ENCODE measurements at places on chromosomes 7 and 10. TPM values are rescaled to one million over a fixed set of nuclear protein-coding genes. Genes with fewer than 3 reads are reported as not detected.

GRCh38 chr7:158613481-158613880 is 25.9 kb upstream of the PTPRN2 start:
- no peak for DNase-seq

RARRES2 gene
- polyA plus RNA-seq, result 109 TPM

- no peak for DNase-seq
Observed at GRCh38 chr7:98423043-98423442, 22.2 kb upstream of the BAIAP2L1 start.

GRCh38 chr10:90999512-91000172 is 78.8 kb upstream of the ANKRD1 start:
- no peak for DNase-seq

DNA sequence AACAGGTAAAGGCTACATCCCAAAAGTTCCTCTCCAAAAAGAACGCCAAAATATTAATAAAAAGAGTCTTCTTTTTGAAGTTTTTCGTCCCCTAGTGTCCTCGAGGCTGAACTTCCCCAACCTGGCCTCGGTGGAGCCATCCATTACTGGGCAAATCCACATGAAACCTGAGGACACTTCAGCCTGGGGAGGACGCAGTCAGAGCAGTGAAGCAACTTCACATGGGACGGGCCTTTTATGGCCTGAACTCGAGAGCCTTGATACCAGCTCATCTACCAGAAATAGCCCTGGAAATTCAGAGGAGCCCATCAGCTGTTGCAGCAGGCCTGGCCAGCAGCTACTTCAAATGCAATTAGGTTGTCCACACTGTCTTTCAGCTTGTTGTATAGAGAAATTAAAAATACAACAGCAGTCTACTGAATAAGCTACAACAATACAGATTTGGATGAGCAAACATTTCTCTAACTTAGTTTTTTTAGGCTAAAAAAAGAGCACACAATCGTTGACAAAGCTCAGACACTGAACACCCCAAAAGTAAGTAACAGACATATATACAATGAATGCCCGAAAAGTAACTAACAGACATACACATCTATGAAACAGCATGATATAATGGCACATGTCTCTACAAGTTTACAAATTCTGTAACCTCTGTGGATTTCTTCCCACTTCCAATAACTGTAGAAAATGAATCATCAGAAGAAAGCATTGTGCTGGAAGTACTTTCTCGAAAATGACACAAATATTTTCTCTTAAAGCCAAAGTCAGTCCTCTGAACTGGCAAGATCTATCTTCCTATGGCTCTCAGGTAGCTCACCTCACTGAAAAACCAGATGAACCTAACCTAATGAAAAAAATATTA is at the start of gene SVIL:
Gene SVIL (minus strand): TSS at position 208 of the 862 bp plus-strand sequence. CDS start 79,913 bp downstream, outside the sequence.
- DNase-seq, result peak; percentile 17

DNA sequence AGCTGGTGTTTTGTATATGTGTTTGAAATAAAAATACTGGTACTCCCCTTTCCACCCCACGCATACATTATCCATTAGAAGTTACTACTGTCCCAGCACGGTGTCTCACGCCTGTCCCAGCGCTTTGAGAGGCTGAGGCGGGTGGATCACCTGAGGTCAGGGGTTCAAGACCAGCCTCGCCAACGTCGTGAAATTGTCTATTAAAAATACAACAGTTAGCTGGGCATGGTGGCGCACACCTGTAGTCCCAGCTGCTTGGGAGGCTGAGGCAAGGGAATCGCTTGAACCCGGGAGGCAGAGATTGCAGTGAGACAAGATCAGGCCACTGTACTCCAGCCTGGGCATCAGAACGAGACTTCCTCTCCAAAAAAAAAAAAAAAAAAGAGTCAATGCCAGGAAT is 2.7 kb downstream of the HBP1 start:
- no peak for DNase-seq

DNA sequence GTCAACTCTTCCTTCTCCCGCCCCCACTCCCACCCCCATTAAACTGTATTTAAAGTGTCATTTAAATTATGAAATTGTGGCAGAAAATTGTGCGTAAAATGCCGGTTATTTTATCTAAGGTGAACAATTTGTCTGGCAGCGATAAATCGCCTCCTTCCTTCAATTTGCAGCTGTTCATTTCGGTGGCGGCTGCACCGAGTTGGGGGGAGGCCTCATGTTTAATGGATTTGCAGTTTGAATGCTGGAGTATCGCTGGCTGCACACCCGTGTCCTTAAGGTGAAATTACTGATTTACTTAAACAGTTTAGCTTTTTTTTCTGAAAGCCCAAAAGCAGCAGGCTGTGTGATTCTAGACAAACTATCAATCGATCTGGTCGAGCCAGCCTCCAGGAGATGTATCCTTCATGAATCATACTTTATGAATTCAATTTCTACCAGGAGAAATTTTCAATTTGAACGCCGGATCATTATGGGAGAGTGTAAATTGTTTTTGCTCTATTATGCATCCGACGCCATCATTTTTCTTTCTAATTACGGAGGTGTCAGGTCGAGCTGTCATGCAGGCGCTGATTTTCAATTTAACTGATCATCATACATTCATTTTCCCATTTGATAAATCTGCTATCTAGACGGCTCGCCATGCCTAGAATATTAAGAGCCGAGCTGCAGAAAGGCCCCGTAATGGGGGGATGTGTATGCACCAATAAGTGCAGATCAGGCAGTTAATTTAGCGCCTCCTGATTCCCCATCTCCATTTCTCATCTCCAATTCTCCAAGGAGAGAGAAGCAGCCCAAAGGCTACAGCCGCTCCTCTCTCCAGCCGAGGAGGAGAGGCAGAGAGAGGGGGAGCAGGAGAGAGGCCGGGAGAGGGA is 6.5 kb downstream of the UNCX start:
- no peak for DNase-seq

Data from small intestine (tissue), 16 donors.